Stimulated activated CD4-positive, alpha-beta T cell treated with anti-CD3 and anti-CD28 coated beads, Interleukin-15, amount 100 ng/mL, for 1 hour (primary cell): ENCODE measurements at places on chromosomes 11 and 22.

- no peak for DNase-seq
Observed at GRCh38 chr11:122273476-122274191, 157.6 kb upstream of the BLID start.

DNA sequence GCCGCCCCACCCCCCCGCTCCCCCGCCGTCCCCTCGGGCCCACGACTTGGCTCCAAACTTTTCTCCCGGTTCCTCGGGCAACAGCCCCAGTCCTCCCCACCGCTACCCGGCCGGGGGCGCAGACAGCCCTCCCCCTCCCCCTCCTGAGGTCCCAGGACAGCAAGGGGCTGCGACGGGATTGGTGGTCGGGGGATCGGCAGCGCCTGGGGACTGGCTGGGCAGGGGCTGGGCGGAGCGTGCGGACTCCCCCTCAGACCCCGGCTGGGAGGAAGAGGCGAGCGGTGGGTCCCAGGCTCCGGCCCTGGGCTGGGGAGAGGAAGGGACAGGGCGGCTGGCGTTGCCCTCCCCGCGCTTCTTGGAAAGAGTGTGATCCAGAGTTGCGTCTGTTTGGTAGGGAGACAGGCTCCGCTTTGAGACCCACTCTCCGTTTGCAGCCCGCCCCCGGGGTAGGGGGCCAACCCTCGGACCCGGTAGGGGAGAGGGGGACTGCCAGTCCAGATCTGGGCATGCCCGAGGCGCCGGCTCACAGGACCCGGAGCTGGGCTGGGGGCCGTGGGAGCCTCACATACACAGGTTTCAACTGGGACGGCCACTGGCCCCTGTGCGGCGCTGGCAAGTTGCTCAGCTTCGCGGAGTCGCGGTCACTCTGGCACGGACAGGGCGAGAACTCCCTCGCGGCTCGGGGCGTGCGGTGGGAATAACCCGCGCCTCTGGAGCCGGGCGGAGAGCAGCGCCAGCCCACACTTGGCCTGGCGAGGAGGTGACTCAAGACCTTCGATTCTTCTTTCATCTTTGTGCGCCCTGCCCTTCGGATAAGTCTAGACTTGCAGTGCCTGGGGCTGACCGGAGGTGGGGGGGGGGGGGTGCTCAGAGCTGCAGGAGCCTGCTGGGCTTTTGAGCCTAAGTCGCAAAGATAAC, 999 bp downstream of the TSKU start:
- no peak for DNase-seq

GRCh38 chr11:57335343-57336110, at the start of gene SSRP1:
Gene SSRP1 (minus strand): TSS chr11:57335892. CDS start chr11:57335121, 771 bp downstream.
- peak; percentile 78 for DNase-seq

DNA sequence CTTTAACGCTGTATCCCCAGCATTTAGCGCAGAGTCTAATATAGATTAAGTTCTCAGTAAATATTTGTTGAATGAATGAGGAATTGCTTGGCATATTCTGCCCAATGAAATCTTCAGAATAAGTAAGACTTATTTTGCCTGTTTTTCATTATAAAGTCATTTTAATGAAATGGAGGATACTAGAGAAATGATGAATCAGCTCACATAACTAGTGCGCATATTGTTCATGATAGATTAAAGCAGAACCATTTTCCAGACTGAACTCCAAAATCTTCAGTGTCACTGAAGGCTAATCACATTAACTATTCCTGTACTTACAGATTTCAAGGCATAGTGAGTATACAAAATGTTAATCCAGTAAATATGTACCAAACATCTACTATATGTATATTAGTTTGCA, 29.6 kb downstream of the ACER3 start:
- no peak for DNase-seq
